ENCODE measurements at places on chromosomes 5 and 9. TPM values are rescaled to one million over a fixed set of nuclear protein-coding genes. Genes with fewer than 3 reads are reported as not detected.

DNA sequence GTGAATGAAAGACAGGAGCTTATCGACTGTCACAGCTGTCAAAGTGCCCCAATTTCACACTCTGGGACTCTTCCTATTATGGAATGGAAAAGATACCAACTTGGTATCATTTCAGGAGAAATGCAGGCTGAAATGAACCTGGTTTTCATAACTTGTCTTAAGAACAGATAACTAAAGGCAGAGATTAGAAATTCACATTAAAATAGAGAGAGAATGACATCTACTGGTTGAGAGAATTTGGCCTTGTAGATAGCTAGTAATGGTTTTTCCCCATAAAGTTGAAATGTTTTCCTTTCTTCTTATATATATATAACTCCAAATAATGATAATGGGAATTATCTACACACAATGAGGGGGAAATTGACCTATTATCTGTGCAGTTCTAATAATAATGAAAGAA is 600.2 kb upstream of the CCNG1 start:
- no peak for DNase-seq

GRCh38 chr5:149837680-149838269 is 106.8 kb downstream of the PDE6A start:
- peak; percentile 15 for DNase-seq

- DNase-seq, result no peak
These were observed 351.2 kb downstream of the MLLT3 start for GRCh38 chr9:20271096-20271495.

IL9 gene
- not detected for total RNA-seq

Data from pulmonary artery endothelial cell (primary cell).